ENCODE measurements at places on chromosomes 3 and 15.

DNA sequence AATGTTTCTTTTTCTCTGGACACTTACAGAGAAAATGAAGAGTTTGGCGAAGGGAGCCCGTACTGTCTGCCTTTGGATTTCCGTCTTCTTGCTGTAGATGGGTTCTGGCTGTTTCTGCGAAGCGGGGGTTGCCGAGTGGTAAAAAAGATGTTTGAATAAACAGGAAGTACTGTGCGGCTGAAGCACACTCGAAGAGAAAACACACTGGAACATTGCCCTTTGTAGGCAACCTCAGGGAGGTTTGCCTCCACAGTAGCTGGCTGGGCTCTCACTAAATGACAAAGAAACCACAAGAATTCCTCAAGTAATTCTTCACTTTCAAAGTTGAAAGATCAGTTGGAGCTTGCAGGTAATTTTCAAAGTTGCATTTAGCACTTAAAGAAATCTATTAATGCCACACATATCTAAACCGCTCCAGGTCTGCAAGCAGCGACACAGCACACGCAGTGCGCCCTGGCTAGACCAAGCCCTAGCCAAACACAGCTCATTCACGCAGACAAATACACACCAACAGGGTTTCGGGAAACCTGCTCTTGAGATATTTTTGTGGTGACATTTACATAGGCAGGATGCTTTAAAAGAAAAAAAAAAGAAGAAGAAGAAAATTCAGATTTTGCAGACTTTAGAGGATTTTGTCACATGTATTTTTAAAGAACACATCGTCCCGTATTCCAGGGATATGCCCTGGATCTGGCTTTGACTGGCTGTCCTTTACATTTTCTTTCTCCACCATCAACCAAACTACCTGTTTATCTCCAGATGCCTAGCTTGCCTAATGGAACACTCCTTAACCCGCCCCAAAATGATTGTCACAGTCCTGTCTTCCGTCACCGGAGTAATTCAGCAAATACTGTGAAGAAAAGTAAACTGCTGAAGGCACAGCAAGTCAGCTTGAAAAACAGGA is 452.8 kb downstream of the FOXP1 start:
- DNase-seq = no peak

- DNase-seq = no peak
Observed at GRCh38 chr3:166270429-166270828, 433.2 kb upstream of the BCHE start.

- DNase-seq = no peak
Observed at GRCh38 chr15:87633525-87633924, 623.0 kb downstream of the NTRK3 start.

- DNase-seq = no peak
Observed at GRCh38 chr3:13866041-13866965, 13.6 kb downstream of the WNT7A start.

GRCh38 chr3:114112696-114113095 is 56.2 kb downstream of the QTRT2 start:
- no peak for DNase-seq

DNA sequence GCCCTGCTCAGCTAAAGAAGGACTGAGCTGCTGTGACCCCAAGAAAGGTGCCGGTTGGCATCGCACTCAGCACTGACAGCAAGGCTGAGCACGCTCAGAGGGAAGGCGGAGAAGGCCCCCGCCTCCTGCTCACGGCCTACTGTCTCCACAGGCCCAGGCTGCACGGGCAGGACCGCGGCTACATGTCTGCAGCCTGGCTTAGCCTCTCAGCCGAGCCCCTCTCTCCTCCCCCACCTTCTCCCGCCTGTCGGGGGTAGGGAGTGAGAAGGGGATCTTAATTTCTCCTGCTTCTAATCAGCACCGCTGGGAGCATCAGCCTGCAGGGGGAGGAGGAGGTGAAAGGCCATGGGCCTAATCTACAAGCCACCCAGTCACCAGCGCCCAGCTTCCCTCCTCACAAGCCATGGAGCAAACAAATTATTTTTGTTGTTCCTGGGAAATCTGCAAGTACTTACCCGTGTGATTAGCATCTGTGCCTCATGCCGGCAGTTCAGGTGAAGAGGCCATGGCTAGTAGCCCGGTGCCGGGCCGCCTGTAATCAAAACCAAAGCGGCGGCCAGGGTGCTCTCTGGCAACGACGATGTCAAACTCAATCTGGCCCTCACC is 68.1 kb downstream of the EPHB3 start:
- no peak for DNase-seq

DNA sequence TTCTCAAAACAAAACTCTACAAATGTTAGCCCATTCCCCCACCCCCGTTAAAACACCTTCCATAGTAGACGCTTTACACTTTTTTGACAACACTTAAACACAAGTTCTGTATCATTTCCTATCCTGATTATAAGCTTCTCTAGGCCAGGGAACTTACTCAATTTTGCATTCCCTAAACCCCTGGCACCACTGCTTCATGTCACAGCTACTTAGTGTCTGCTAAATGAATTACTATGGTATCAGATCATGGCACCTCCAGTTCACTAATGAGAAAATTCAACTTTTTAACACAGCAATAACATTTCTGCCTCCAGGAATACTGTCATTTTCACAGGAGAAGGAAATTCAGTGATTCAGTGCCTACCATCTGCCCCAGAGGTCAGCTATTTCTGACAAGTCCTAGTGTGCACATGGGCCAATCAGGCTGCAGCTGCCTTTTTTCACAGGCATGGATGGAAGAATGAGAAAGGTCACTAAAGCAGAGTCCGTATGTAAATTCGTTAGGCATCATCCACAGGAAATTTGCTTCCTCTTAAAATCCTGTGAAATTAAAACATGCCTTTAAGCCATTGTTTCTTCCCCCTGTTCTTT is 18.5 kb downstream of the SFMBT1 start:
- no peak for DNase-seq

DNA sequence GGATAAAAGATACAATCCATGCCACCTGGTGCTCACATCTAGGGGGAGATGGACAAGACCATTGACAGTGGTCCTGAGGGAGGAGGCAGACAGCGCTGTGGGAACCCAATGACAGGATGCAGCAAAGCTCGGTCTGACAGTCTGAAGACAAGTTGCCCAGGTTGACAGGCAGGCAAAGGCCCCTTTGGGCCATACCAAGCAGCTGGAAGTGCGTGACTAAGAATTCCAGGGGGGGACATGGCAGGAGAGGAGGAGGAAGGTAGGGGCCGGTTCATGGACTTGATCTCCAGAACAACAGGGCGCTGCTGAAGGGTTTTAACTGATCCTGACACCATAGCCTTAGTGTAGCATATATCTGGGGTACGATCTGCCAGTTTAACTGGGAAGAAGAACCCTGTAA is 83.4 kb downstream of the RPLP1 start:
- no peak for DNase-seq

DNA sequence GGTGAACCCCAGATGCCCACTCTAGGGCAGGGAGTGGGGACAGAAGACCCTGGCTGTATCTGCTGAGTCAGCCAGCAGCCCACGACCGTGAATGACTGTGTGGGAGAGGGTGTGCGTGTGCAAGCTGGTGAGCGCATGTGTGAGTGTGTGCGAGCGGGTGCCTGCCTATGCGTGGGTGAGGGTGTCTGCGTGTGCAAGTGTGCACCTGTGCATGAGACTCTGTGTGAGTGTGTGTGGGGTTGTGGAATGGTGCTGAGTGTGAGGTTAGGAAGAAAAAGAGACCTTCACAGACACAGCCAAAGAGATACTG is 149.2 kb downstream of the RAB11A start:
- no peak for DNase-seq

- DNase-seq = no peak
Observed at GRCh38 chr3:184441202-184441900, 61.5 kb downstream of the CHRD start.

GRCh38 chr3:174633342-174633741 is 225.8 kb upstream of the NAALADL2 start:
- DNase-seq = no peak

All from suprapubic skin (tissue), 4 donors.